ENCODE measurements at places on chromosomes 3 and 15.

DNA sequence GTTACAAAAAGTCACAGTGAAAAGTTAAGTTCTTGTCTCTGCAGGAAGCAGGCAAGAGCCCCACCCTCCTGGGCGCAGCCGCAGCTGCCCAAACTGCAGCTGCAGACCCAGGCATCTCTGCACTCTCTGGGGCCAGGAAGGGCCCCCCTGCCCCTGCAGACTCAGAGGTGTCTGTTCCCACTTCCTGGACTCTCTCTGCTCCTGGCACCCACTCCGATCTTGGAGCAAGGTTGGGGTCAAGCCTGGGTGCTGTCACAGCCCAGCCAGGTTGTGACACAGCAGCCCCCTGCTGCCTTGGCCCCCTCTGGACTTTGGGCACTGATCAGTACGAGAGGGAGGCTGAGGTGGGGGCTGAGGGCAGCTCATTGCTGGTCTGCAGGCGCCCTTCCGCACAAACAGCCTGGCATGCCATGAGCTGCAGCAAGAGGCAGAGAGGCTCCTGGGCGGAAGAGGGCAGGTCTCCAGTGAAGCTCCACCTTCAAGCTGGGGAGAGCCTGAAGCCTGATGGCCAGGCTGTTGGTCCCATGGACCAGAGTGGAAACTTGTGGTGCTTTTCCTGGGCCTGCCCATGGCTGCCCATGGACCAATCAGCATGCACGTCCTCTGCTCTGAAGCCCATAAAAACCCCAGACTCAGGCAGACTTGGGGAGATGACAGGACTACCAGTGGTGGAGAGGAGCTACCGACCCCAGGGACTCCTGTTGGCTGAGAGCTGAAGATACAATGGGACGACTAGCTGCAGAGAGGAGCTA lies 42.9 kb upstream of the LRRFIP2 start:
- no peak for DNase-seq

DNA sequence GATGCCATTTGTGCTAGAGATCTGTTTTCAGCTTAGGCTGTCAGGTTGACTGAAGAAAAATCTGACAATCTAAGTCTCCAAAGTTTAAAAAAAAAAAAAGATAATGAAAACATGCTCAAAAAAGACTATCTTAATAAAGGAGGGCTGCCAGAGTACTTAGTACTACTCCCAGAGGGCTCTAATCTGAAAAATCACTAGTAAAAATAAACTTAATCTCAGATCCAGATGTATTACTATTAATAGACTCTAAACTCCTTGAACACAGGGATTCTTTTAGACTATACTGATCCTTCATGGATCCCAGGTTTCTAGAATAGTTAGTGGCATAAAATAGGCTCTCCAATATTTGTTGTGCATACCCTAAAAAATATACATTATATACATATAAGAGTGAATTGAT lies 34.0 kb downstream of the TOPBP1 start:
- no peak for DNase-seq

DNA sequence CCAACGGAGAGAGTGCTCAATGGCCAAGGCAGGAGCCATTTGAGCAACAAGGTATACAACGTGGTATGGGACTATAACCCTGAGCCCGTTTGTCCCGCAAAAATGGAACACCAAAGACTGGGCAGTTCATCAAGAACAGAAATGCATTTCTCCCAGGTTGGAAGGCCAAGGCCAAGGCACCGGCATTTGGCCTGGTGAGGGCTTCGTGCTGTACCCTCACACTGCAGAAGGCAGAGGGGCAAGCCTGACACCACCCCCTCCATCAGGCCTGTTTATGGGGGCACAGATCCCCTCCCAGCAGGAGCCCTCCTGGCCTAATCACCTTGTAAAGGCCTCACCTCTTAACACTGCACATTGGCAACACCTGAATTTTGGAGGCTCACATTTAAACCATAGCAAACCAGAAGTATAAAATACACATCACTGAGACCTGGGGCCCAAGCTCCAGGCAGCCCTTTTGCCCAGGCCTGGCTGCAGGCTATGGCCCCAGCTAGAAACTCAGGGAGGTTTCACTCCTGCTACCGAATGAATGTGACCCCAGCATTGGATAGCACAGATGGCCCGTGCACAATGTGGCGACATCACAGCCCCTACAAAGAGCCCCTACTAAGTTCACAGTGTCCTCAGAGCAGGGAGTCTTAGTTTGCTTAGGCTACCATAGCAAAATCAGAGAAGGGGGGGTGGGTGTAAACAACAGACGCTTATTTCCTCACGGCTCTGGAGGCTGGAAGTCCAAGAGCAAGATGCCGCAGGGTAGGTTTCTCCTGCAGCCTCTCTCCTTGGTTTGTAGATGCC lies 47.1 kb downstream of the KLF15 start:
- DNase-seq: no peak

GRCh38 chr3:167754049-167754448 lies 18.5 kb downstream of the SERPINI1 start:
- DNase-seq: no peak

DNA sequence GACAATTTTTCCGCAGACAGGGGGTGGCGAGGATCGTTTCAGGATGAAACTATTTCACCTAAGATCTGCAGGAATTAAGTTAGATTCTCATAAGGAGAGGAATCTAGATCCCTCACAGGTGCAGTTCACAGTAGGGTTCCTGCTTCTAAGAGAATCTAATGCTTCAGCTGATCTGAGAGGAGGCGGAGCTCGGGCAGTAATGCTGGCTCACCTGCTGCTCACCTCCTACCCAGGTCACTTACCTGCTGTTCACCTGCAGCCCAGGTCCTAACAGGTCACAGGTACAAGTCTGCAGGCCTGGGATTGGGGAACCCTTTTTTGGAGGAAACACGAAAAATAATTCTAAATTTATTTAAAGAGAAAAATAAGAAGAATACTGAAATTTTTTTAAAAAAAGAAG lies 406.8 kb downstream of the MCTP2 start:
- no peak for DNase-seq

DNA sequence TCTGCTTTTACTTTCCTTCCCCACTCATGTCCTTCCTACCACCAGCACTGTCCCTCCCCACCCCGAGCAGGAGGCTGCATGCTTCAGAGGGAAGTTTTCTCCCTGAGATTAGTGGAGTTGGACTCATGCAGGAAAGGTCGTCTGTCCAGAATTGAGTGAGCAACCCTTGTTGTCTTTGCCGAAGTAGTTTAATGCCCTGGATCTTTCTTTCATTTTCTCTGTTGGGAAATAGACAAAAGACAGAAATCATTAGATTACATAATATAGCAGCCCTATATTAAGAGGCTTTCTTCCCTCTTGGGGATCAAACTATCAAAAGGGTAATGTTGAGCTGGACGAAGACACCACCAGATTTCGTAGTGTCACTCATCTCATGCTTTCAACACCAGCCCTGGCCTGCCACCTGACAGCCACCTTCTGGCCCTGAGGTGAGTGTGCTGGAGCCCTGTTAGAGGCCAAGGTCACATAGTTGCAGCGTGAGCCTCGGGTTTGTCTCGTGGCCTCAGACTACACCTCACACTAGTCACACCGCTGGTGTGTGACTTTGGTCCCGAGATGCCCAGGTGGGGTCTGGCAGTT lies 231.0 kb downstream of the ITPR1 start:
- DNase-seq: no peak

DNA sequence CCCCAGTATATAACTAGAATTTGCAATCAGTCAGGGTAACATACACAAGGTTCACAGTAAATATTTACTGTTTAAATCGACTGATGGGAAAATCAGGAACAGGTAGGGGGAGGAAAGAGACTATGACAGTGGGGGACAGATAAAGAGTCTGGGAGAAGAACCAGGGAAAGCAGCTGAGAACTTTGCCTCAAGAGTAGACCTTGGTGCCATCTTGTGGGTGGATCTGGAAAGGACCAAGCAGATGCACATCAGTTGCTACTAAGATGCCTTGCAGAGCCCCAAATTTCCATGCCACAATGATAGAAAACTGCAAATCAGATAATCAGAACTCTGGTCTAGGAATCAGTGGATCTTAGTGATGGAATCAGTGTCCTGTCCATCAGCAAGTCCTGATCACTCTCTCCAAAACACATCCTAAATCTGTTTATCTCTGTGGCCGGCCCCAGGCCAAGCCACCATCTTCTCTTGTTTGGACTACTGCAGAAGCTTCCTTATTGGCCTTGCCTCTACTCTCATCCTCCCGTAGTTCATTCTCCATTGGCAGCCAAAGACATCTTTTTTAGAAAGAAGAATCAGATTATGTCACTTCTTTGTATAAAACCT lies 62.7 kb downstream of the PDE8A start:
- peak; percentile 73 for DNase-seq

DNA sequence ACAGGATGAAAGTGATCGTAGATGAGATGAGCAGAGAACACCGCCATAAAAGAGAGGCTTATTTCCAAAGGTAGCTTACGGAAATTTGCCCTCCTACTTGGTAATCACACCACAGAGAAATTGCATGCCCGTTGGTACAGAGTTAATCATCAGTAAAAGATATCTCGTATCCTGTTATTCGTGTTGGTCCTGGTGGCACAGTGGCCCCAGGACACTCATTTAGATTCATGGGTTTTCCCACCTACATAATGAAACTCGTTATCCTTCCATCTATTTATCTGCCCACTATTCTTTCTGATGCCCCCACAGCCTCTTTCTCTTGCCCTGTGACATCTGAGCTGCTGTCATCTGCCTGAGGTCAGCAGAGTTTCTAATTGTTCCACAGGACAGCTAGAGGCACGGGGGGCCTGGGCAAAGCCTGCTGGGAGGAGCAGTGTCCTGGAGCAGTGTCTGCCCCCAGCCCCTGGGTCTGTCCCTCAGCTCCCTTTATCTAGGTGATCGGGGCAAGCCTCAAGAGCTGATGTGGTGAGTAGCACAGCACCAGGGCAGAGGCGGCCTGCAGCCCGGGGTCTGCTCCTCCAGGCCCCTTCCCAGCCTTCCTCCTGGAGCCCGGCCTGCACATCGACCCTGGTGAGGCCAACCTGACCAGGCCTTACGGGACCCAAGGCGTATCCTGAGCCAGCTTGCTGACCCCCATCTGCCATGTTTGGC lies 42.2 kb downstream of the PXYLP1 start:
- DNase-seq: no peak

DNA sequence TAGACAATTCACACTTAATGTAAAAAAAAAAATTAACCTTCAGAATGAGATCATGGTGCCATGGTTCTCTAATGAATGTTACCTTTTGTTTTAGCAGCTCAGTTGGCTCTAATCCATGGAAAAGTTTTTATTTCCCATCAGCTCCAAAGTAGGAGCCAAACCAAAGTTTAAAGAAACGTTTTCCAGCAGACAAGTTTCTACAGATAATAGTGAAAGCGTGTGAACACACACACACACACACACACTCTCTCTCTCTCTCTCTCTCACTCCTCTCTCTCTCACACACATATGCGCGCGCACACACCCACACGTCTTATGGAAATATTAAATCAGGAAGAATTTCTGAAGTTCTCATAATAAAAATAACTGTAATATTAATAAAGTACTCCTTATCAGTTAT lies 46.9 kb downstream of the MBNL1 start:
- DNase-seq: no peak

- DNase-seq: no peak
Observed at GRCh38 chr15:35697549-35698299, 151.8 kb upstream of the DPH6 start.

DNA sequence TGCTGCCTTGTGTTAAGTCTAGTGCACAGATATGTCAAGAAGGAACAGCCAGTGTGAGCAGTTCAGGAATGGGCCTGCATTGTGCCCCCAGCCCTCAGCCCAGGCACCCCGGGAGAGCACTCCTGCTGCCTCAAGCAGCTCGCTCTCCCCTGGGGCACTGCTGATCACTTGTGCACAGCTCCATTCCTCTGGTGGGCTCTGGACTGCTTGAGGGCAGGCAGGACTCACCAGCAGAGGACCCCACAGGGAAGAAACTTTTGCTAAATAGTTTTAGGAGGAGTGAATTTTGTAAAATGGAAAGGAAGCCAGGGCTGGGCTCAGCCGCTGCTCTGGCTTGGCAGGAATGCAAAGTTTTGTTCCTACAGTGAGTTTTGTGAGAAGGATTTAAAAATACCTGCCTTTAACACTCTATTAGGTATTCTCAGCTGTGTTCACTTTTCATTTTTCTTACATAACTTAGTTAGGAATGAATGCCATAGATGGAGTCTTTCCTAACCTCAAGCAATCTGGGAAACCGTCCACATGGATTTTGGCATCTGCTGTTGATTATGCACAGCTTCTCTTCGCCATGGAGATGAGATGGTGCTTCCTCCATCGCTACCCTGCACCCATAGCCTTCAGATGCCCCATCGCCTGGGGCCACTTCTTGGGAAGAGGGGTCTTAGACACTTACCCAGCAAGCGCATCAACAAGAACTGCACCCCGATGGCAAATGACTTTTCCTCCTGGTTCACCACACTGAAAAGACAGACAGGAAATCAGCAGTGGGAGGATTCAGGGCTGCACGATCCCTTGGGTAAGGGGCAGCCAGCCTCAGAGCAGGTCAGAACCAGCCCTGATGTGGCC lies 42.3 kb upstream of the RAB6B start:
- no peak for DNase-seq

GRCh38 chr3:11350374-11350773 lies 78.2 kb downstream of the ATG7 start:
- DNase-seq: no peak

GRCh38 chr3:102454181-102454580 lies 19.4 kb downstream of the ZPLD1 start:
- no peak for DNase-seq

GRCh38 chr3:4409415-4409814 lies 57.7 kb downstream of the SUMF1 start:
- peak; percentile 61 for DNase-seq

DNA sequence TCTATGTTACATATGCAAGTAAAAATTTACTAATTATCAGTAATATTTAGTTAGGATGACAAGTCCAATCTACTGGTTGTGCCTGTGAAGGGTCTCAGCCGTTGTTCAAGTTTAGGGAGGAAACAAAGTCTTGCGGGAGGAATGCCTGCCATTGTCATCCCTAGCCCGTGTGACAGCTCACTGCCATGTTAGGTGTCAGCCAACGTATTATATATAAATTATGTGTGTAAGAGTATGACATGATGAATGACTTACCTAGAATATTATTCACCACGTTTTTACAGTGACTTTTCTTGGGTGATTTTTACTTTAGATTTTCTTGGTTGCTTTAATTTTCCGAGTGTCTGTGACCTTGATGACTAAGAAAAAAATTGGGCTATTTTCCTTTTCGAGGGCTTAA lies 614.4 kb upstream of the MDFIC2 start:
- no peak for DNase-seq

- DNase-seq: no peak
Observed at GRCh38 chr15:35583863-35584528, 38.0 kb upstream of the DPH6 start.

DNA sequence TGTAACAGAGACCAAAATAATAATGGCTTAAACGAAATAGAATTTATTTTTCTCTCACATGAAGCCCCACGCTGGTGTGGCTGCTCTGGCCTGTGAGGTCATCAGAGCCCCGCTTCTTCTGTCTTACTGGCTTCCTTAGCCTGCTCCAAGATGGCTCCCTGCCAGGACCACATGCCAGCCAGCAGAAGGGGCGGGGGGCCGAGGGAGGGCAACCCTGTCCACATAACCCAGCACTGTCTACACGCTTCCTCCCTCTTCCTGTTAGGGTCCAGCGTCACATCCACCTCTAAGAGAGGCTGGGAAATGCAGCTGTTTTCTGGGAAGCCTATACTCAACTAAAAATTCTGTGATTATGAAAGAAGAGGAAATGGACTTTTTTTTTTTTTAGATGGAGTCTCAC lies 107.9 kb upstream of the DLG1 start:
- DNase-seq: no peak
